Renal cortex interstitium (tissue), 15 donors: ENCODE measurements at places on chromosomes 13 and 19. TPM values are rescaled to one million over a fixed set of nuclear protein-coding genes. Genes with fewer than 3 reads are reported as not detected.

DNA sequence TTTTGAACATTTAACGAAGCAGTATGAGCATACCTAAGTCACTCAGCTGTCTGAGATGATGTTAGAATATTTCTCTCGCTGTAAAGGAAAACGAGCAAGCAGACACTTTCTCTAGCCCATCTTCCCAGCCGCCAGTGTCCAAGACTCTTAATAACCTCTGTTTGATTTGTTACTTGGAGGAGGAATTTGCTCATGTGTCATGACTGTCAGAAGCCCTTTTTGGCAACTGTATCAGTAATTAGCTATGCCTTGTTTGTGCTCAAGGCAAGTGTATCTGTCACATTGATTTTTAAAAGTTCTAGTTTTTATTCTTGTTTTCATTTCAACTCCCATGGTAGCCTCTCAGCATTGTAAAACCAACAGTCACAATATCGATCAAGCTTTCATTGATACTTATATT lies 828.4 kb upstream of the SLC10A2 start:
- DNase-seq, result no peak

Gene PRKCG
- polyA plus RNA-seq, result 0.23 TPM

Gene PSG2
- 0.25 TPM for polyA plus RNA-seq

Gene IFNL4
- polyA plus RNA-seq, result not detected

DNA sequence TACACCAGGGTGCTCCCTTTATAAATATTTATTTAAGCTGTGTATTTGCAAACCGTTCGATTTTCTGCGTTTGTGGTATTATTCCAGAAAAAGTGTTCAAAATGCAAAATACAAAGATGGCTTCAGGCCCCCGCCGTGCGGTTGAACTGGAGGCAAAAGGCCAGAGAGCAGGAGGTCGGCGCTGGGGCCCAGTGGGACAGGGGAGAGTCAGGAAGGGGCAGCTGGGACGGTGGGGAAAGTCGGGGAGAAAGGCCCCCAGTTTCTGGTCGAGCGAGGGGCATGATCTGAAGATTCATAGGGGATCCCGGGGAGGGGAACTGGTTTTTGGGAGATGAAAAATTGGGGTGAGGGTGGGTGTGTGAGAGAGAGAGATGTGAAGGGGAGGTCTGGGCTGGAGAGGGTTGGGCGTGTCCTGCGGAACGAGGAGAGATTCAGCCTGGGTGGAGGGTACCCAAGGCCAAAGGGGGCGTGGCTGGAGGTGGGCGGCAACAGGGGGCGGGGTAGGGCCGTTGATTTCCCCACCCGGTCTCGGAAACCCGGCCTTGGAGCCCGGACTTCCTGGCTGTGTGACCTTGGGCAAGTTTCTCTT lies 678 bp downstream of the ISOC2 start:
- DNase-seq, result no peak

GRCh38 chr13:110359840-110360301 lies 52.8 kb downstream of the COL4A2 start:
- no peak for DNase-seq

Gene ZNF177
- polyA plus RNA-seq, result 10.0 TPM

Gene MED26
- polyA plus RNA-seq, result 8.0 TPM

Gene ABHD13
- 16.3 TPM for polyA plus RNA-seq

Gene DLEU7
- 1.4 TPM for polyA plus RNA-seq

DNA sequence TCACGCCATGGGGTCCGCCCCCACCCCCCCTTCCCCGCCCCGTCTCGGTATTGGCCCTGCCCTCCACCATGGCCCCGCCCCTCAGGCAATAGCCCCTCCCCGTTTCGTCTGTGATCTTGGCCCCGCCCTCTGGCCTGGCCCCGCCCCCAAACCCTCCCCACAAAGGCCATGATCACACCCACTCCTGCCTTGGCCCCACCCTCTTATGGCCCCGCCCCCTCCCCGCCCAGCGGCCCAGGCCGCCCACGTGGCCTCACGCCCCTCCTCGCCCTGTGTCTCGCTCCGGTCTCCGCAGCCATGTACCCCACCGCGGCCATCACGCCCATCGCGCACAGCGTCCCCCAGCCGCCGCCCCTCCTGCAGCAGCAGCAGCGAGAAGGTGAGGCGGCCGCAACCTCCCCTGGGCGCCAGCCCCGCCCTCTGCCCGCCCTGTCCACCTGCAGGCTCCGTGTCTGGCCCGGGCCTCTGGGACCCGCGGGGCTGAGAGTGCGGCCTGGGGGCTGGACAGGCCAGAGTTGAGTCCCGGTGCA lies 61.3 kb downstream of the CELF5 start:
- DNase-seq, result no peak

GRCh38 chr13:49292742-49293486 lies 45.2 kb downstream of the CDADC1 start:
- no peak for DNase-seq

DNA sequence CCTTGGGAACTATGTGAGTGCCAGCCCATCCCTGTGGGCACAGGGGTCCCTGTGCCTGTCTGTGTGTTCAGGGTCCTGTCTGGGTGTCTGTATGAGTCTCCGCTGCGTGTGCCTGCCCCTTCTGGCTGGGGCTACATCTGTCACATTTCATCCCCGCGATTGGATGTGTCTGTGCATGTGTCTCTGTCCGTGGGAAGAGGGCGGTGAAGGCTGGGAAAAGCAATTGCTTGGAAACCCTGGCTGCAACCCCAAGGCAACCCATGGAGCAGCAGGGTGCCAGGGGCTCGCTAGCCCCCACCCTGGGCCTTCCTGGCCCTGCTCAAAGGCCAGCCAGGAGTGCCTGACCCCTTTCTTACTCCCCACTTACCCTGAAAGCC lies 1.4 kb downstream of the MAG start:
- no peak for DNase-seq

- DNase-seq, result no peak
Measured at GRCh38 chr13:71801781-71802180, 65.2 kb downstream of the DACH1 start.

- no peak for DNase-seq
Measured at GRCh38 chr19:51122112-51122981, 2.4 kb upstream of the SIGLEC9 start.

- no peak for DNase-seq
Measured at GRCh38 chr13:37651891-37652290, 53.3 kb upstream of the POSTN start.

Gene TPTE2
- polyA plus RNA-seq, result 0.50 TPM

DNA sequence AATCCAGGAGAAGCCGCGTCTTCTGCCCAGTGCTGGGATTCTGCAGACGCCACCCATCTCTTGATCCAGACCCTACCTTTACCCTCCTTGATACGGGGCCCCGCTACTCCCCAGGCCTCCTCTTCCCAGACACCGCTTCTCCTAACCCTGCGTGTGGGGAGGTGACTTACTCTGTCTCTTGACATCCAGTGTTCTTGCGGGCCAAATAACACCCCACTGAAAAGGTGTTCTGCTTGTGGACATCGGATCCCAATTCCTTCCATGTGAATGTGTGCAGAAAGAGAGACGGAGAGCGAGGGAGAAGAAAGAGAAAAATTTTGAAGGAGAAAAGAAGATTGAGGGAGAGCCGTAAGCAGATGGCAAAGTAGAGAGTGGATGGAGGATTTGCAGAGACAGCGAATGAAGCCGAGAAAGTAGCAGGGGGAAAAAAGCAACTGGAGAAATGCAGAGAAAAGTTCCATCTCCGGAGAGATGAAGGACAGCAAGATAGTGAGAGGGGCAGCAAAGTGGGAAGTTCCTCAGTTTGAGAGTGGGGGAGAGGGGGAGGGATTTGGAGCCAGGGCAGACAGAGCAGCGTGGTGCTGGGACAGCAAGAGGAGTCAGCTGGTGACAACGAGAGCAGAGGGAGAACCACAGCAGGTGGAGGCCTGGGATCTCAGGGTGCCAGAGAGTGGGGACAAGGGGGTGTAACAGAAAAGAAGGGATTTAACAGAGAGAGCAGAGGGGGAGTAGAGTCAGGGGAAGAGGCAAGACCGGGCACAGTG lies 814 bp downstream of the ZNF480 start:
- no peak for DNase-seq

Gene HAUS5
- polyA plus RNA-seq, result 30.8 TPM

DNA sequence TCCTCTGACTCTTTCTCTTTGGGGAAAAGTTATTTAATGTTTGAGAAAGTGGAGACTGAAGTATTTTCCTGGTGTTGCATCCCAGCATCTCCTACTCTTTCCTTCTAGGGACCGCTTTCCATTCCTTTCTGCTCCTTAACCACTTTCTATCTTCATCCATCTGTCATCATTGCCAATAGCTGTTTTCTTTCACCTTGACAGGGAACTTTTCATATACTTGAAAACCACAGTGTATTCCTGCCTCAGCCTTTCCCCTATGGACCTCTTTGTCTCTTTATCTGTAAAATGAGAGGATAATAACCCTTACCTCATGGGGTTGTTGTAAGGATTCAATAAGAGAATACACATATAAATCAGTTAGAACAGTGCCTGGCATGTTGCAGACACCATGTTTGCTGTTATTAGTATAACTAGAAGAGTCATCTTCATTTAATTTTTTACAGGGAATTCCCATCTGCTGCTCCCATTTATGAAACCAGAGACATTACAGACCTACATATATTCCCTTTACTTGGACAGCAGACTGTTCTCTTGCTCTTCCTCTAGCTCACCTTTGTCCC lies 31.8 kb downstream of the LCP1 start:
- DNase-seq, result no peak

GRCh38 chr19:10760273-10760944 lies 42.5 kb downstream of the DNM2 start:
- DNase-seq, result no peak

Gene ZNF829
- polyA plus RNA-seq, result 6.8 TPM

GRCh38 chr19:46299695-46300094 lies 2.9 kb downstream of the HIF3A start:
- no peak for DNase-seq
